Muscle of arm (tissue), 14 donors: ENCODE measurements at places on chromosomes 3 and 15. TPM values are rescaled to one million over a fixed set of nuclear protein-coding genes. Genes with fewer than 3 reads are reported as not detected.

The PLA2G4E gene
- 2.1 TPM for polyA plus RNA-seq

The ISLR2 gene
- 2.8 TPM for polyA plus RNA-seq

The RAB8B gene
- 22.5 TPM for polyA plus RNA-seq

The EDEM1 gene
- 20.1 TPM for polyA plus RNA-seq

The NR1I2 gene
- polyA plus RNA-seq, result 0.27 TPM

The ZXDC gene
- polyA plus RNA-seq, result 16.3 TPM

The KNG1 gene
- polyA plus RNA-seq, result not detected

The CNTN3 gene
- 4.0 TPM for polyA plus RNA-seq

The SYNPR gene
- 0.11 TPM for polyA plus RNA-seq

The ITIH1 gene
- not detected for polyA plus RNA-seq

GRCh38 chr15:60184579-60184978 is 180.5 kb downstream of the FOXB1 start:
- no peak for DNase-seq

DNA sequence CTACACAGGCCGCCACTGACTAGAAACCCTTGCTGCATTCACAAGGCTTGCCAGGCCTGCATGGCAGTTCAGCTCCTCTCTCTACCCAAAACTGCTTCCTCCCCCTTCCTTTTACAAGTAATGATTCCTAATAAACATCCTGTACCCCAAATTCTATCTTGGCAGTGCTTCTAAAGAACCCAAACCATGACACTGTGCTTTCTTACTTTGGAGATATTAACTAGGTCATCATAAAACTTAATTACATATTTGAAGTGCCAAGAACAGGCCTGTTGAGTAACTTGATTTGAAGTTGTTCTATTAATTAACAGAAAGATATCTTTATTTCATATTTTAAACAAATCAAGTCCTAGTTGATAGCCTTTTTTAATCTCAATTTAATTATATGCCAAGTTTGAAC is 88.4 kb downstream of the THBS1 start:
- DNase-seq, result no peak

DNA sequence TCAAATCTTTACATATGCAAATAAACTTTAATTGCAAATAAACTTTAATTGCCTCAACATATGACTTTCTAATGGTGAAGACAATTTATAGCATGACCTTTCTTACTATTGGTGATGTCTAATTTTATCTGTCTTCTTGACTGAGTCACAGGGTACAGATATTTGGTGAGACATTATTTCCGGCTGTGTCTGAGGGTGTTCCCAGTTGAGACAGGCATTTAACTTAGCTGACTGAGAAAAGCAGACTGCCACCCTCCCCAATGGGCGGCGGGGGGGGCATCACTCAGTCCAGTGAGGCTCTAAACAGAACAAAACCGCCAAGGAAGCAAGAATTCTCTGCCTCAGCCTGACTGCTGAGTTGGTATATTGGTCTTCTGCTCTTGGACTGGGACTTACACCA is 160.0 kb downstream of the TBL1XR1 start:
- no peak for DNase-seq

DNA sequence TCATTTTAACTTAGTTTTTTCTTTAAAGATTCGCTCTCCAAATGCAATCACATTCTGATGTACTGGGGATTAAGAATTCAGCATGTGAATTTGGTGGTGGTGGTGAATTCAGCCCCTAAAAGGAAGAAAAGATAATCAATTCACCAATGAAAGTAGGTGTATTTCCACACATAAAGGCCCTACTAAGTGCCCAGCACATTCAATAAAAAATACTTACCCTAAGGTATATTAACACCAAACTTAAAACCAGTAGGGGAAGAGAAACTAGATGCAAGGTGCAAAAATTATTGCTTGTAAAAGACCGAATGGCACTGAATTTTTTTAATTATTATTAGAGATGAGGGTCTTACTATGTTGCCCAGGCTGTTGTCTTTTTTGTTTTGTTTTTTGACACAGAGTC is 16.8 kb upstream of the SUCNR1 start:
- DNase-seq, result no peak

- no peak for DNase-seq
These were observed 32.2 kb downstream of the EPHB1 start for GRCh38 chr3:134827213-134827612.

GRCh38 chr3:108755686-108756085 is 1.5 kb downstream of the RETNLB start:
- DNase-seq, result no peak

DNA sequence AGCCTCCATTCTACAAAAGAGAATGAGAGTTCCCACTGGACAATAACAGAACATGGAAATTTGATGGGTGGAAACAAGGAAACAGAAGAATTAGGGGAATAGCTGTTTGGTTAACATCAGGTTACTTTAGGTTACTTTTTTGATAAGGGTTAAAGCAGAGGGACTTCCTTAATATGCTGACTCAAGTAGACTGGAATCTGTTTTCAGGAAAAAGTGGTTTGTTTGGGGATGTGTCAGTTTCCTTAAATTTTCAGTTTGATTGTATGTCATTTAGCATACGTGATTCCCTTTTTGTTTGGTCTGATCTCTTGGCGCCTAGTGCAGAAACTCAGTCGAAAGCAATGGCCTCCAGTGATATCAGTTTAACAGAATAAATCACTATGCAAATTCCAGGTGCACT is 411.8 kb upstream of the GRM7 start:
- no peak for DNase-seq

DNA sequence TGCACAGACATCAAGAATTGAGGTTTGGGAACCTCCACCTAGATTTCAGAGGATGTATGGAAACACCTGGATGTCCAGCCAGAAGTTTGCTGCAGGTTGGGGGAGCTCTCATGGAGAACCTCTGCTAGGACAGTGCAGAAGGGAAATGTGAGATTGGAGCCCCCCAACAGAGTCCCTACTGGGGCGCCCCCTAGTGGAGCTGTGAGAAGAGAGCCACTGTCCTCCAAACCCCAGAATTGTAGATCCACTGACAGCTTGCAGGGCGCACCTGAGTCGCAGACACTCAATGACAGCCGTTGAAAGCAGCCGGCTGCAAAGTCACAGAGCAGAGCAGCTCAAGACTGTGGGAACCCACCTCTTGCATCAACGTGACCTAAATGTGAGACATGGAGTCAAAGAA is 34.6 kb upstream of the EPHA6 start:
- no peak for DNase-seq

DNA sequence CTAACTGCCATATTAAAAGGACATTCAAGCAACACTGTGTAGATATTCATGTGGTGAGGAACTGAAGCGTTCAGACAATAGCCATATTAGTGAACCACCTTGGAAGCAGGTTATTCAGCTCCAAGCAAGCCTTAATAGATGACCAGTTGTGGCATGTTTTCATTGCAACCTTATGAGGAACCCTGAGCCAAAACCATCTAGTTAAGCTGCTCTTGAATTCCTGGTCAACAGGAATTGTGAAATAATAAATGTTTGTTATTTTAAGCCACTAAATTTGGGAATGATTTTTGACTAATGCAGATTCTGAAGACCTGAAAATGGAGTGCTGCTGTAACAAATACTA is 73.0 kb downstream of the SPRED1 start:
- no peak for DNase-seq

DNA sequence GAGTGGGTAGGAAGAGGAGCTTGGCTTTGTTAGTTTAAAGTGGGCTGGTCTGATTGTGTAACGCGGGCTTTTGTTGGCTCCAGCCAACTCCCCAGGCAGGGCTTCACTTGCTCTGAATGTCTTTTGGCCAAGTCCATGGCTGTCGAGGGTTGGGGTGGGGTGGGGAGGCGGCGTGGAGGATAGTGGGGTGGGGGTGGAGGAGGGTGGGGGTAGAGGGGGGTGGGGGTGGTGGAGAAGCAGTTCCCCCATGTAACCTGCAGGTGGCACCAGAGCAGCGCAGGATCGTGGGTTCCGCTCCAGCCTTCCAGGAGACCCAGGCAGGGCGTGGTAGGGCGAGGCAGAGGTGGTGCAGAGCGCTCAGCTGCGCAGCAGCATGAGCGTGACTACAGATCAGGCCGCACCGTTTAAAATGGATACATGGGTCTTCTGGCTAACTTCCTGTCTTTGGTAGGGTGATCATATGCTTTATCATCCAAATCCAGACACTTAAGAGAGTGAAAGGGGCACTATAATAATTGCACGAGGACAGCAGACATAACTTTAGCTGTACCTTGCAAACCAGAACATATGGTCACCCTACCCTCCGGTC is 28.3 kb downstream of the GOLGA6A start:
- peak; percentile 84 for DNase-seq

DNA sequence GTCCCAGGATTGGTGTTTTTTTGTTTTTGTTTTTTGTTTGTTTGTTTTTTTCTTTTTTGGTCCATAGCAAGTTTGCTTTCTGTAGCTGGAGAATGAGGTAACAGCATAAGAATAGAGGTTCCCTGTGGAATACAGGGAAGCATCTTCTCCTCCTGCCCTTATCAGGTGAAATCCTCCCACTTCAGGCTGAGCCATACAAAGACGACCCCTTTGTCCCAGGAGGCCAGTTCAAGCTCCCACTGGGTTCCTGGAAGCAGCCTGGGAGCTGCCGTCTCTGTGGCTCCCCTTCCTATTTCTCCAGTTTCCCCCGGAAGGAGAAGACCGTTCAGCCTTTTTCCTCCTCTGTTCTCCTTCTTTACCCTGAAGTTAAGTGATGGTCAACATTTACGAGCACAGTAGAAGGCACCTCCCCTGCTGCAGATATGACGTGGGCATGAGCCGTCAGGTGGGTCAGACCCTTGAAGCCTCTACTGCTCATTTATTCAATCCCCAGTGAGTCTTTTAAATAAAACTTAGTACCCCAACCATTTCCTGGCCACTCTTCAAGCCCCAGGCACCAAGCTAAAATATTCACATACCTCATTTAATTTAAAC is 1.1 kb downstream of the IL16 start:
- no peak for DNase-seq

DNA sequence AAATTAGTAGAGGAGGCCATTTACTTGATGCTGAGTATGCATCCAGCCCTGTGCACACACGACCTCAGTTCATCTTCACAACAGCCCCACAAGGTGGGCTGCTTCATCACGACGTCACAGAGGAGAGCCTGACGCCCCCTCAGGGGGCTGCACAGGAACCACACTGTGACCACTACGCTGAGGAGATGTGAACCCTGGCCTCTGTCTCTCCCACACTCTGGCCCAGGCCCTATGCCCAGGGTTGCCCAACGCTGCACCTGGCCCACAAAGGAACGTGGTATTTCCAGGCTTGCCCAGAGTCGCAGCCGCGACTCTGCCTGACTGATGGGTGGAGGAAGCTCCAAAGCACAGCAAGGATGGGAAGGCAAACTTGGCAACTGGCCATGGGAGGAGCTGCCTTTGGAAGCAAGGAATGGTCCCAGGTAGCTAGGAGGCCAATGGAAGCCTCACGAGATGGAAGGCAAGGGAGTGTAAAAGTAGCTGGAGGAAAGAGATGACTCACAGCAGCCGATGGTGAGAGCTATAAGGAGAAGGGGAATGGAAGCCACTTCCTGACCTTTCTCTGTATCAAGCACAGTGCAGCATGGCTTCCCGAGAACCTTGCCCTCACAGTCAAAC is 226.0 kb downstream of the KLF13 start:
- DNase-seq, result no peak

DNA sequence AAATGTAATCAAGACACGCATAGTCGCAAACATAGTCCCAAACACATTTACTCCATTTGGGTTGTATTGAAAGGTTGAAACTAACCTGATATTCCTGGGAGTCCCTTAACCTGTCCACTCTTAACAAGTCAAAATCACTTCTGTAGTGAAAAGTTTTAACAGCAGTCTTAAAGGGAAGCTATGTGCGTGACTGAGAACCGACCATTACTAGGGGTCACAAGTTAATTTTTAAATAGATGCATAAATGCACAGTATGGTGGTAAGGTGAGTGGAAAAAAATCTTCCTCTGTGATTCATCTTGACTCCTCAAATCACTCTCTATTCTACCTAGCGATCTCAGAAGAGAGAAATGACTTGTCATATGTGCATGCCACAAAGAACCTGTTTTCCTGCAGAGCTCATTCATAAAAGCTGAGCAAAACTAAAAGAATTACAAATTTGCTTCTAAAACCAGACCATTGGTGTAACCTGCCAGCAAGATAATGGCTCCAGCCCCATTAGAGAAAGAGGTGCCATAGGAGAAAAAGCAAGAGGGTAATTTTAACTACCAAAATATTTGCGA is 4.8 kb downstream of the GPR15 start:
- DNase-seq, result no peak

- no peak for DNase-seq
These were observed 17.0 kb downstream of the RPL39L start for GRCh38 chr3:187122261-187122660.

DNA sequence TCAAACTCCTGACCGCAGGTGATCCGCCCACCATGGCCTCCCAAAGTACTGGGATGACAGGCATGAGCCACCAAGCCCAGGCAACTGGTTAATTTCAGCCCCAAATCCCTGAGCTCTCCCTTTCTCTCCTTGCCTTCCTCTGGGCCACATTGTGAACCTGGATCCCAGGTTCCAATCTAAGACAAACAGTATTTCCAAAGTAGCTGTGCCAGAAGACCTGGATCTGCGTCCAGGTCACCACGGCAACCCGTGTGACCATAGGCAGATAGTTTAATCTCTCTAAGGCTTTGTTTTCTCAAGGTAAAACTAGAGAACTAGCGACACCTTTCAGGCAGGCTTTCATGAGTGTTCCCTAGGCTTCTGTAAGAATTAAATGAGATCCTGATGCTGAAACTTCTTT is 5.9 kb upstream of the RBPMS2 start:
- no peak for DNase-seq
